ENCODE measurements at places on chromosomes 3 and 15.
A peak's percentile ranks its signal among the peaks of the same experiment; 100 is the strongest.

DNA sequence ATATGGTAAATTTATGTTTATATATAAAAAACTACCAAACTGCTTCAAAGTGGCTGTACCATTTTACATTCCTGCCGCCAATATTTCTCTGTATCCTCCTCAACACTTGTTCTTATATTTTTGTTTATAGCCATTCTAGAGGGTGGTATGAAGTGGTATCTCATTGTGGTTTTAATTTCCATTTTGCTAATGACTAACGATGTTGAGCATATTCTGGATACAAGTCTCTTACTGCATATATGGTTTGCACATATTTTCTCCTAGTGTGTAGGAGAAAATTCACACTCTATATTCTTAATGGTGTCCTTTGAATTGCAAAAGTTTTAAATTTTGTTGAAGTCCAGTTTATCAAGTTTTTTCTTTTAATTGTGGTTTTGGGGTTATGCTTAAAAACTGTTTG lies 15.1 kb downstream of the NMD3 start:
- DNase-seq: no peak

DNA sequence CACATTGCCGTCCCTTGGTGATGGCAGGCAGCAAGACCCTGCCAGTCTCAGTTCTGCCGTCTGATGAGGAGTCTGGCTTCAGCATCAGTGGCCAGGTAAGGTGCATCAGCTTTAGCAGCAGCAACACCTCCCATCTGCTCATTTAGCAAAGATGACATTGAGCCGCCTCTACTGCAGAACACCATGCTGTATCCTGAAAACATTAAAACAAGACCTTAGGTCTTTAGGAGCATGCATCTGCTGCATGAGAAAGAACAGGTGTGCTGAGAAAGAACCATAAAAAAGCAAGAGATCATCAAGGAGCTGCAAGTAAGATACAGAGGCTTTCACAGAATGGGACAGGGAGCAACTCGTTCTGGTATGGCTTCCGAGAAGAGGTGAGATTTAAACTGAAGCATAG lies 87.5 kb downstream of the SCN11A start:
- DNase-seq: no peak

- no peak for DNase-seq
Measured at GRCh38 chr3:189360291-189360690, 188.5 kb downstream of the TPRG1 start.

GRCh38 chr3:105773291-105773690 lies 95.5 kb downstream of the CBLB start:
- no peak for DNase-seq

- no peak for DNase-seq
Measured at GRCh38 chr3:185677146-185677829, 91.2 kb downstream of the SENP2 start.

GRCh38 chr15:39710681-39711080 lies 72.0 kb downstream of the FSIP1 start:
- no peak for DNase-seq

- peak; percentile 25 for DNase-seq
Measured at GRCh38 chr3:157175691-157176507, 16.0 kb upstream of the CCNL1 start.

DNA sequence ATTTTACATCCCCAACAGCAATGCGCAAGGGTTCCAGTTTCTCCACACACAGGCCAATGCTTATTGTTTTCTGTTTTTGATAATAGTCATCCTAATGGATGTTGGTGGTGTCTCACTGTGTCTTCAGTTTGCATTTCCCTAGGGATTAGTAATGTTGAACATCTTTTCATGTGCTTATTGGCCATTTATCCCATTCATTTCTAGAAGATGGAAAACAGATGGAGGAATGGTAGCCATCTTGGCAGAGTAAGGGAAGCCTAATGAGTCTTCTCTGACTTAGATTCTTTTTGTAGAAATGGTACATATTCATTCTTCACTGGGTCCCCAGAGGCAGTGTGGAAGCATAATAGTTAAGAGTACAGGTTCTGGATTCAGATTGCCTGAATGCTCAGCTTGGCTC lies 46.8 kb upstream of the SRGAP3 start:
- no peak for DNase-seq

- no peak for DNase-seq
Measured at GRCh38 chr3:11913316-11913715, 66.6 kb upstream of the TAMM41 start.

- no peak for DNase-seq
Measured at GRCh38 chr15:81812456-81812855, 233.4 kb downstream of the MEX3B start.

- DNase-seq: no peak
Measured at GRCh38 chr15:66864871-66865281, 162.8 kb downstream of the SMAD6 start.

DNA sequence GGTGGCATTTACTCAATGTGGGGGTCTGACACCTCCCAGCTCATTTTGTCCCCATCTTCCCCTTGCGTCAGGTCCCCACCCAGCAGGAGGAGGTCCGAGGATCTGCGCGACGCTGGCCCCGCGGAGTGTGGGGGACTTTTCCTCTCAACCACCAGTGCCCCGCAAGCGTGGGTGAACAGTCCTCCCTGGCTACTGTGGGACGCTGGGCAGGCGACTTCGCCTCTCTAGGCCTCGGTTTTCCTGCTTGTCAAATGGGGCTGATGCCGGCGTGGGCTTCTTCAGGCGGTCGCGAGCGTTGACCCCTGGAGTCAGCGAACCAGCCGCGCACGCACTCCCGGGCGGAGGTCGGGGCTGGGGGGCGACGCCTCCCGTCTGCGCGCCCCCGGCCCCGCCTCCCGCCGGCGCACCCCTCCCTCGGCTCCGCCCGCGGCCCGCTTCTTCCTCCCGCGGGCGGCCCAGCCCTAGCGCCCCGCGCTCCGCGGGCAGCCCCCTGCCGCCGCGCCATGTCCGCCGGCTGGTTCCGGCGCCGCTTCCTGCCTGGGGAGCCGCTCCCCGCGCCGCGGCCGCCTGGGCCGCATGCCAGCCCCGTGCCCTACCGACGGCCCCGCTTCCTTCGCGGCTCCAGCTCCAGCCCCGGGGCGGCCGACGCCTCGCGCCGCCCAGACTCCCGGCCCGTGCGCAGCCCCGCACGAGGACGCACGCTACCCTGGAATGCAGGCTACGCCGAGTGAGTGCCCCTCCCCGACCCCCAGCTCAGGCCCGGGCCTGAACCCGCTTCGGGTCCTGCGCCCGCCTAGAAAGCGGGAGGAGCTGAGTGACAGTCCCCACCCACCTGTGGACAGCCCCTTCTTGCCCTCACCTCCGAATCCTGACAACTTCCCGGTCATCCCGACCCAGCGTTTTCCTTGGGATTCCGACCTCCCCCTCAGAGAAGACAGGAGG lies at the start of gene PPM1M:
Gene PPM1M, plus strand, starts transcription at position 438 of the 942 bp plus-strand sequence. Its CDS starts 66 bp downstream, at position 504.
- DNase-seq: peak; percentile 80

DNA sequence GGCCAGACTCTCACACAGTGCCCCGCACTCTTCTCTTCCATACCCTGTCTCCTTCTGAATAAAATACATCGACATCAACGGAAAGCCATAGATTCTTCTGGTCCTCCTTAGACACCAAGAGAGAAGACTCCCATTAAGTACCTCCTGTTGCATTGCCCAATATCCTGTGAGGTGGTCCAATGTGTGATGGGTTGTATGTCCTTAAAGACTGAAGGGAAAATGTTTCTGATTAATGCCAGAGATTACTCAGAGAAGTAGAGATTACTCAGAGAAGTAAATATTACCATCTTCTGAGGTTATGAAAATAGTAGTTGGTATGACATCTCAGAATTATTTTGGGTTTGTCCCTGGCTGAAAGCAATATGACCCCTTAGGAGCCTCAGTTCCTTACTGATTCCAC lies 60.8 kb upstream of the GALNT15 start:
- DNase-seq: no peak

DNA sequence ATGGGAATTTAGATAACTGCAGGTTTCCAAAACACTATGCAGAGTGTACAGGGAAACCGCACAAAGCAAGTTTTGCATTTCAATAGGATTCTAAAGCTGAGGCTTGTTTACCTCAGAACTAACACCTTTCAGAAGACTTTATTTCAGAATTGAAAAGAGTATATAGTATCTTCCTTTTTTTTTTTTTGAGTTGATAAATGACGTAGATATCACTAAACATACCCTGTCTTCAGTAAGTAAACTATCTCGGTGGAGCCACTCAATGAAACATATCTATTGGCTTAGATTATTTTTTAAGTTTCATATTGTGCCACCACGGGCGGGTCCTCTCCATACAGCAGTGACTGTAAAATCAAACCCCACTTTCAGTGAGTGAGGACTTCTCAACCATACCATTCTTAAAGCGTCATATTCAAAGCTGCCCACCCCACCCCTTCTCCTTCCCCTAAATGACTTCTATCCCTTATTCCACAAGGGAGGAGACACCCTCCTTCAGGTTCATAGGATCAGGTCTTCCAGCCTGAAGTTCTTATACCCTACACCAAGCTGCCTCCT lies 2.0 kb upstream of the TBL1XR1 start:
- peak; percentile 44 for DNase-seq

- no peak for DNase-seq
Measured at GRCh38 chr15:78800189-78800588, 11.1 kb downstream of the ADAMTS7 start.

GRCh38 chr3:24519368-24520100 lies 24.9 kb upstream of the THRB start:
- DNase-seq: no peak

- no peak for DNase-seq
Measured at GRCh38 chr3:156702367-156702766, 28.0 kb downstream of the TIPARP start.

DNA sequence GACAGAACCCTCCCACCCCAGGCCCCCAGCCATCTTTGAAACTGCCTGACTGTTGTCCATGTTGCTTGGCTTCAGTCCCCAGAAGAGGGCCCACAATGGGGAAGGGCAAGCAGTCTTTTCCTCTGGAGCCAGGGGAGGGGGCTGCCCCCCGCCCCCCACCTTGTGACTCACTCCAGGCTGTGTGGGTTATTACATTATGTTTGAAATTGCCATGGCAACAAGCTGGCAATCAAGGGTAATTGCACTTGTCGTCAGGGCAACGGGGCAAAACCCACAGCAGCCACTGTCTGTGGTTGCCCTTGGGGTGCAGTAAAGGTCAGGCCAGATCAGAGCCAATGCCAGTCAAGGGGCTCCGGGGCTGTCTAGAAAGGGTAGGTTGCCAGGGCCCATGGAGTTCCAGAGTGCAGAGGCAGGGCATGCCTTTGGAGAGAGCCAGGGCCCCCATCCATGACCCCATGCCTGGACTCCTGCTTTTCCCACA lies 3.1 kb upstream of the CAMKV start:
- DNase-seq: peak; percentile 33

- no peak for DNase-seq
Measured at GRCh38 chr3:86954747-86955146, 36.2 kb downstream of the VGLL3 start.

GRCh38 chr3:85574006-85574705 lies 615.4 kb downstream of the CADM2 start:
- DNase-seq: no peak

DNA sequence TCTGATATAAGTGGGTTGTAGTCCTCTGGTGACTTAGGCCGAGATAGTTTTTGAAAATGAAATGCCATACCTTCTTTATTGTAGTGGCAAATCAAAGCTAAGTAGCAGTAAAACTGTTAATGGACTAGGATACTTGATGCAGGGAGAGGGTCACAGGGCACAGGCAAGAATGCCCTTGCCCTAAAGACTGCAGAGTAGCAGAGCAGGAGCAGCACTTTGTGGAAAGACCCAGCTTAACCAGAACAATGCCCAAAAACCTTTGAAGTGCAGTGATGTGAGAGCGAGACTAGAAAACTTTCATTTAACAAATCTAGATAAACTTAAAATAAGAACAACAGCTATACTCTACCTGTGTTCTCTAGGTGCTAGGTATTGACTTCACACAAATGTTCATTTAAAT lies 121.9 kb downstream of the MBNL1 start:
- DNase-seq: no peak

GRCh38 chr3:11178421-11178820 lies 24.1 kb downstream of the HRH1 start:
- no peak for DNase-seq

- DNase-seq: no peak
Measured at GRCh38 chr3:78496501-78496900, 1271.3 kb downstream of the ROBO1 start.

- DNase-seq: no peak
Measured at GRCh38 chr3:73604451-73604850, 20.3 kb downstream of the PDZRN3 start.

DNA sequence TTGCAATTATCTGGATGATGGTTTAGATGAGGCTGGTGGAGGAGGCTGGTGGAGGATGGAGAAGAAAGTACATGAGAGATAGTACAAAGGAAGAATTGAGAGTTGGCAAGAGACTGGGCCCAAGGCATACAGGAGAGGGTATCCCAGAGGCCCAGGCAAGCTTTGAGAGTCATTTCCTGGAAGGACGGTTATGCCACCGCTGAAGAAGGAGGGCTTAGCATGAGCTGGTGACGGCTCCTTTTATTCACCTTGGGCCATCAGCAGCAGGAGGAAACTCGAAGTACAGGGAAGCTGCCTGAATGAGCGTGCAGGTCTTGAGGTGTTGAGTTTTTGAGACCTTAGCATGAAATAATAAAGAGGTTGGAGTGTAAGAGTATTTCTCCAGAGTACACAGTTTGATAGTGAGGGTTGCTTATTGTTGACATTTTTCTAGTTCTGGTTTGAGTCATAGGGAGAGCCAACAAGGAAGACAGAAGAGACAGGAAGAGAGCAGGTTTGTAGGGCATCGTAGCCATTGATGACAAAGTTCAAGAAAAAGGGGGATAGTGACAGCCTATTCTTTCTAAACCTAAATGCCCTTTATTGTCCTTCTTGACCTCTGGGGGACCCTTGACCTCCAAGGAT lies 13.8 kb downstream of the THSD4 start:
- DNase-seq: no peak

- no peak for DNase-seq
Measured at GRCh38 chr15:70269311-70269911, 171.7 kb upstream of the TLE3 start.

DNA sequence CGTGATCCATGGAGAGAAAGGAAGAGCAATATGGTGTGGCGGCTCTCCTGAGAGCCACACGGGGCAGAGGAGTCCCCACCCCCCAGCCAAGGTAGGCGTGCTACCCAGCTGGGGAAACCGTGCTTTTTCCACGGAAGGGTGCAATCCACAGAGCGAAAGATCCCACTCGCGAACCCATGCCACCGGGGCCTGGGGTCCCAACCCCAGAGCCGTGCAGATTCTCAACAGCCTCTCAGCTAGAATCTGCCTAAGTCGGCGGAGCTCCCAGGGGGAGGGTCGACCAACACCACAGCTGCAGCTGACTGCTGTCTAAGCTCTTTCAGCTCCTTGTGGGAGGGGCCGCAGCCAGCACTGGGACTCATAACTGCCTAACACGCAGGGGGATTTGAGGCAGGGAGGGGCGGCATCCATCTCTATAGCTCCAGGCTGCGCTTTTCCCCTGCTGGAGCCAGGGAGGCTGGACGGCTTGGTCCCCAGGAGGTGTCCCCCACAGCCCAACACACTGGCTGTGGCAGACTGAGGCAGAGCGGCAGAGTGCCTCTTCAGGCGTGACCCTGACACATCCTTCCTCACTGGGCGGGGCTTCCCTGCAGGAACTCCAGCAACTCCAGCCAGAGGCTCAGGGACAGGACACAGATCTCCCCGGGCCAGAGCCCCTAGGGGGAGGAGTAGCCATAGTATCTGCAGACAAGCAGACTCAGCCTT lies 107.6 kb upstream of the ZBTB20 start:
- DNase-seq: no peak

- DNase-seq: no peak
Measured at GRCh38 chr3:5294356-5294755, 106.8 kb downstream of the EDEM1 start.

GRCh38 chr3:173416070-173416469 lies 18.5 kb downstream of the NLGN1 start:
- no peak for DNase-seq
